Osteocyte (in vitro differentiated cells): ENCODE measurements at places on chromosomes 11 and 22. TPM values are rescaled to one million over a fixed set of nuclear protein-coding genes. Genes with fewer than 3 reads are reported as not detected.

- no peak for DNase-seq
These were observed 12.3 kb downstream of the TANGO2 start for GRCh38 chr22:20033045-20033706.

SLC22A25 gene
- total RNA-seq = not detected in 2 replicates

DNA sequence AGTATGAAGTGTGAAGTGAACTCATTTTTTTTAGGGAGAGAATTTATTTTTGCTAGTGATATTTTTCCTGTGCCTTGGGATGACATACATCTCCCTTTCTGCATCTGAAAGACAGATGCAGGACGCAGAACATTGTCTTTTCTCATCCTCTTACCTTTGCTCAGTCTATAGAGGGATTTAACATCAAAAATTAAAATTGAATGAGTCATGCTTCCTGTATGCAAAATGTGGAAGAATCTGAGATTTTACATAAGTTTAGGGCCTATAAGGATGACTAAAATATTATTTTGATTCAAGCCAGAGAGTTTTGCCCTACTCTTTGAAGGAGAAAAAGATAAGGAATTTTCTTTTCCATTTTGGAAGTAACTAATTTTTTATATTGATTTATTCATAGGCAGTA lies 27.3 kb downstream of the XRCC6 start:
- no peak for DNase-seq

DNA sequence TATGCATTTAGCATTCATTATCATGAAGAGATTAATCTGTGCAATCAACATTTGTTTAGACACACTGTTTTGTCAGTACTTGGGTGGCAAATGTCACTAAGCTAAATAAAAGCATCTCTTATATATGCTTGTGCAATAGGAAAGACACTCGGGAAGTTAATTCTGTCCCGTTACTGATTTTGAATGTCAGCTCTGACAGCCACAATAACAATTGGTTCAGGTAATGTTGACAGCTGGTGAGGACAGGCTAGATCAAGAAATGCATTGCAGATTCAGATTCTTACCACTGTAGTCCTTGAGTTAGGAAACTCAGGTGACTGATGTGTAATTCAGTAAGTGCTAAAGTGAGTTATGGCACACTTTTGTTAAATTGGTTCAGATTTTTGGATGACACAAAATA lies 523.8 kb upstream of the FAT3 start:
- DNase-seq = no peak

OR6A2 gene
- 0.08 TPM in 1 of 2 replicates, not detected in the other for total RNA-seq

MMP13 gene
- total RNA-seq = 0.21 and 0.39 TPM in 2 replicates

GRCh38 chr11:47276923-47277322 lies 7.0 kb downstream of the MADD start:
- DNase-seq = no peak

DNA sequence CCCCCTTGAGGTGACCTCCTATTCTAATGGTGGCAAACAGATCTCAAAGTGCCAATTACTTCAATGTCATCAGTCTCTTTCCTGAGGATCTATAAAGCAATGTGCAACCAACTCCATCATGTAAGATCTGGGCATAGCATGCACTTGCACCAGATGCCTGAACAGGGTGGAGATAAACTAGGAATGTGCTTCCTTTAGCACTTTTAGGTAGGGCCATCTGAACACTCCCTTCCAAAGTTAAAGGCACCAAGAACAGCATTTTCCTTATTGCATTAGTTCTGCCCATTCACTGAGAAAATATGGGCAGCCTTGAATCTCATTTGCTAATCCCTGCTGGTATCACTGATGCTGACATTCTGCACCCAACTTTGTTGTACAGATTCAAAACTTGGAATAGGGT lies 112.0 kb downstream of the SGSM3 start:
- no peak for DNase-seq

DNA sequence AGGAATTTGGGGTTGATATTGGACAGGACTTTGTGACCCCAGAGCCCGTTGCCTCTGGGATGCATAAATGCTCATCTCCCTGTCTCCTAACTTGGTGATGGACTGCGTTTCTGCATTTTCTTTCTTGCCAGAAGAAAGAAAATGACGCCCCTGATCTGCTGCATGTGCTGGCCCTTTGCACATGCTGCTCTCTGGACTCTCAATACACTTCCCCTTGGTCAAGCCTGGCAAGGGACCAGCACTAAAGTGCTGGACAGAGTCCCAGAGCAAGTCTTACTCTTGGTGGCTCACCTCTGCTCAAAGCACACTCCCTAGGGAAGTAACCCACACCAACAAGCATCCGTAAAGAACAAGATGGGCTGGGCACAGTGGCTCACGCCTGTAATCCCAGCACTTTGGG lies 40.7 kb downstream of the MYH9 start:
- DNase-seq = no peak

PRR33 gene
- not detected in 2 replicates for total RNA-seq

CXCR5 gene
- not detected in 2 replicates for total RNA-seq
